ENCODE measurements at places on chromosomes 1 and 21.

DNA sequence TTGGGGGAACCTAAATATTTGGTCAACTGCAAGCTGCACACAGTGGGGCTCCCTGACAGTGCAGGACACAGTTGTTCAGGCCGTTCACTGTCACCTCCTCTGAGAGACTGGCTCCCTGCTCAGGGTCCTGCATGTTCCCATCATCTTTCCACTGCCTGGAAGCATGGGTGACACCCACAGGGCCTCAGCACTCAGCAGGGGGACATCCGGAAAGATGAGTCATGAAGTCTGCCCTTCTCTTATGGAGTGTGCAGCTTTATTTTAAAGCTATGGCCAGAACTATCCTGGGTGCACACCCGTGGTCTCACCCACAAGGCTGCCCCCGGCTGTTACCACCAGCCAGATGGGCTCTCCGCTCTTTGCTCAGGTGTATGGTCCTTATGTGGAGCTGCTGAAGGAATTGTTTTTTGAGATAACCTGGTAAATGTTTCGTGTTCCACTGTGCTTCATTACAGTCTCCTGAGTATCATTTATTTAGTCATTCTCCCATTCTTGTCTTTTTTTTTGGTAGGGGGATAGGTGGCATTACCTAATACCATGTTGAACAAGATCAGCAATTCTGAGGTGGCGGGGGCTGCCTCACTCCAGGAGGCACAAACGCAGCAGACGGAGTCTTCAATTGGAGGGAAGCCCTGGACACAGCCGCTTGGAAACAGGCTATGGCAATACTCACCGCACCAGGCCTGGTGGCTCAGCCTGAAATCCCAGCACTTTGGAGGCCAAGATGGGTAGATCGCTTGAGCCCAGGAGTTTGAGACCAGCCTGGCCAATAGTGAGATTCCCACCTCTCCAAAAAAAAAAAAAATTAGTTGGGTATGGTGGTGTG, 14.3 kb downstream of the TRIM11 start:
- no peak for DNase-seq

DNA sequence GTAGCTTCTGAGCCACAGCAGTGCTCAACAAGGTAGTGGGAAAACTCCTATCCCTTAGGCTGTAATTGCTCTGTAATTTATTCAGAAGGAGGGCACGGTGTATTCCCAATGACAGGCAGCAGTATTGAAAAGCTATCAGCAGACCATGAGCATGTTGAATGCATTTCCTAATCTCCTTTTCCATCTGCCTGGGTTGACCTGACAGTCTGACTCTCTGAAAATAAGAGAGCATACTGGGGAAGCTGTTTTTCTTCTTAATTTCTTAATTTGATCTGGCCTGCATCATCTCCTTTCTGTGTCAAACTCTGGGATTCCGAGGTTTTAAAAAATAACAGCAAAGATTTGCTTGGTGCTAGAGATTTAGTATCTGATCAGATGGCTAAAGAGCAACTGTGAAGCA, 88.1 kb upstream of the SLC35F3 start:
- no peak for DNase-seq

- DNase-seq = no peak
Measured at GRCh38 chr1:232600424-232601258, 29.3 kb downstream of the SIPA1L2 start.

DNA sequence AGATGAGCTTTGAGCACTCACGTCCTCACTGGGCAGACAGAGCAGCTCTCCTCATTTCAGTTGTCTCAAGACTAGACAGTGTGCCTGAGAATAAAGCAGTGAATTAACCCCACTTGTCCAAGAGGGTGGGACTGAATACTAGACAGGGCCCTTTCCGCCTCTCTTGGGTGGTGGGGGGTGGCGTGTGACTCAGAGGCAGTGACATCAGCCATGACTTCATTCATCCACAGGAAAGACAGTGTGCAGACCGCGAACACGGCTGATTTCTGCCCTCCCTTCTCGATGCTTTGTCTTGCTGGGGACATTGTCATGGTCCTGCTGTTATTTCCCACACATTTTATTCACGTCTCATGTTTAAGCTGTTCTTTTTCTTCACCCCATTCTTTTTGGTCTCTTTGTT, 64.9 kb downstream of the FGGY start:
- DNase-seq = no peak

- DNase-seq = no peak
Measured at GRCh38 chr1:203069030-203069747, 16.6 kb downstream of the MYOG start.

DNA sequence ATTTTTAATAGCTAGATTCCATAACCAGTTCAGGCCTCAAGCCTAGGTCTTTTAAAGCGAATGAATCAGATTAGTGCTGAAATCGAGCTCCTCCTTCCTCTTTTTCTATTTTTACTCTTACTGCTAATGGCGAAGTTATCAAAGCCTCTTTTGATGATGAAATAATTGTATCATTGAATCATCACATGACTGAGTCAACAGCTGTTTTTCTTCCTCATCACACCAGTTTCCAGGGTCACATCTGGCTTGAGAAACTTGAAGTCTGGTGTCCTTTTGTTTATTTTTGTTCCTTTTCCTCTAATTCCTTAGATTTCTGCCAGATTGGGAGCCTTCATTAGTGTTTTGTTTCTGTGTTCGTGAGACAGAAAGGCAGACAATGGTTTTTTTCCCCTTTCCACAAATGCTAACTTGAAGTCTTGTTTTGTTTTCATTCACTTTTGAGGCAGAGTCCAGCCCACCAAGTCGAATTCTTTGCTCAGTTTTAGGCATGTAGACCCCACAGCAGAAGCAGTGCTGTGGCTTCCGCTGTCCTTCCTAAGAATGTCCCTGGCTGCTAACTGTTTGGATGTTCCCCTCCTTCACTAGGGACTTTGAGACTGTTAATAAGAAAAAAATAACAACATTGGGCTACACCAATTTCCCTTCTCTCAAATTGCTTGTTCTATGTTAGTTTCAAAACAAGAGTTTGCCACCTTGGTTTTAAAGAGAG, 51.9 kb upstream of the FMOD start:
- peak; percentile 64 for DNase-seq

All from skeletal muscle cell (primary cell).